ENCODE measurements at places on chromosomes 11 and 22. TPM values are rescaled to one million over a fixed set of nuclear protein-coding genes. Genes with fewer than 3 reads are reported as not detected.

SSTR3 gene
- total RNA-seq: not detected

ZPR1 gene
- total RNA-seq: 23.7 TPM

OR52I2 gene
- total RNA-seq: not detected

PRAME gene
- not detected for total RNA-seq

ARHGEF17 gene
- 3.3 TPM for total RNA-seq

TTC36 gene
- total RNA-seq: 0.38 TPM

CDHR5 gene
- total RNA-seq: not detected

PATE3 gene
- total RNA-seq: not detected

Measured in esophagus squamous epithelium (tissue), 5 donors.